Activated CD8-positive, alpha-beta T cell treated with anti-CD3 and anti-CD28 coated beads, Interleukin-2, amount 10 ng/mL, durations not matched to agents 7 days and 5 days (primary cell): ENCODE measurements at places on chromosomes 2 and 18.

- no peak for DNase-seq
These were observed 738.3 kb upstream of the HS6ST1 start for GRCh38 chr2:129056959-129057317.

- no peak for DNase-seq
These were observed 426.5 kb downstream of the TMX3 start for GRCh38 chr18:68288408-68288807.

DNA sequence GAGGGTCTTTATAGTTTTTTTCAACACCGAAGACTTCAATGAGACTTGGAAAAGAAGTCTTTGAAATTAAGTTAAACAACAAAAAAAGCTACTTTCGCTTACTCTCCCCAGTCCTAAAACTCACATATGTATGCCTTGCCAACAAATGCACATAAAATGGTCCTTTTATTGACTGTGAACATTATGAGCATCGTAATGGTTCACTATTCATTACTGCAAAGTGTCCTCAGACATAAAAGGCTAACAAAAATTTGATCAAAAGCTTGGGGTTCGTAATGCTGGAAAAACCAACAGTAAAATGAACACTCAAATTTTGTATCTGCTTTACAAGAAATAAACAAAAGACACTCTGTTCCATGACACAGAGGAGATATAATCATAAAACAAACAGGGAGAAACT is 285.3 kb upstream of the SLC8A1 start:
- DNase-seq: no peak

- no peak for DNase-seq
These were observed 2797.2 kb upstream of the TEKT4 start for GRCh38 chr2:92073815-92074548.

GRCh38 chr2:117553448-117553847 is 261.0 kb upstream of the DDX18 start:
- no peak for DNase-seq
